ENCODE measurements at places on chromosomes 12 and 14. TPM values are rescaled to one million over a fixed set of nuclear protein-coding genes. Genes with fewer than 3 reads are reported as not detected.

DNA sequence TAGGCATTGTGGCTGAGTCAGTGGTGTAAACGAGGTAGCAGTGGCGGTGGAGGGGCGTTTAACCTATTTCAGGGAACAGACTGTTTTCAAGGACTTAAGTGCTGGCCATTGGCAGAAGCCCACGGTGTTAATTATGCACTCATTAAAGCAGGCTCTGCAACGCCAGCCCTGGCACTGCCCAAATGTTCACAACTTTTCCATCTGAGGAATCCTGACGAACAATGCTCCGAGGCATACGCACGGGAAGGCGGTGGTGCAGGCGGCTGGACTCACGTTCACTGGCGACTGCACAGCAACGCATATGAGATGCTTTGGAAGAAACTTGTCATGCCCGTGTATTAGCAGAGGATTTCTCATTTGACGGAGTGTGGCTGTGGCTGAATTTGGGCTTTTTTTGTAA lies 70.6 kb upstream of the SLC24A4 start:
- no peak for DNase-seq

DNA sequence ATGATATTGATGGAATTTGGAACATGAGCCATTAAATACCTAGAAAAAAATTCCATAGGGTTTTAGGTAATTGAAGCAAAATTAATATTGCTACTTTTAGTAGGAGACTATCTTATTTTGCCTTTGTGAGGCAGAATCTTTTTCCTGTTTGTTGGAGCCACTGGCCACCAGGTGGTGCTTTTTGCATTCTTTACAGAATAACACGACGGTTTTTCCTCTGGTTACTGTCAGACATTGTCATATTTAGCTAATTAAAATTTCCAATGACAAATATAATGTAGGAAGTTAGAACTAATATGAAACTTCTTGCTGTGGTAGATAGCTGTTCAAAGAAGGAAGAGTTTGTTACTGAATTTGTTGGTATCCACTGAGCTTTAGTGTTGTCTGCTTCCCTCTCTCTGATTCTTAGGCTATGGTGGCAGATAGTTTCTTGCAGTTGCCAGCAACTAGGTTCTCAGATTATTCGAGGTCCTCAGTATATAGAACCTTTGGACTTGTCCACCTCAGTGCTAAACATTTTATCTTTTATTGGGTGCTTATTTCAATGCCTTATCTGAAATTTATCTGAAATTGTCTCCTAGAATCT lies 25.7 kb downstream of the RAB21 start:
- DNase-seq, result peak; percentile 55

DNA sequence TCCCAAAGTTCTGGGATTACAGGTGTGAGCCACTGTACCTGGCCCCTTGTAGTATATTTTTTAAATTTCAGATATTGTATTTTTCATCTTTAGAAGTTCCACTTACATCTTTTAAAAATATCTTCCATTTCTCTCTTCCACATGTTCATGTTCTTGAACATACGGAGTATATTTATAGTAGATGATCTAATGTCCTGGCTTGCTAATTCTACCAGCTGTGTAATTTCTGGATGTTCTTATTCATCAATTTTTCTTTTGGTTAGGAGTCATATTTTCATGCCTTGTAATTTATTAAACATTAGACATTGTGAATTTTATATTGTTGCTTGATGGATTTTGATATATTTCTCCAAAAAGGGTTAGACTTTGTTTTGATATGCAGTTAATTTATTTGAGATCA lies 30.8 kb downstream of the NTN4 start:
- DNase-seq, result no peak

PRB2 gene
- total RNA-seq, result not detected

DNA sequence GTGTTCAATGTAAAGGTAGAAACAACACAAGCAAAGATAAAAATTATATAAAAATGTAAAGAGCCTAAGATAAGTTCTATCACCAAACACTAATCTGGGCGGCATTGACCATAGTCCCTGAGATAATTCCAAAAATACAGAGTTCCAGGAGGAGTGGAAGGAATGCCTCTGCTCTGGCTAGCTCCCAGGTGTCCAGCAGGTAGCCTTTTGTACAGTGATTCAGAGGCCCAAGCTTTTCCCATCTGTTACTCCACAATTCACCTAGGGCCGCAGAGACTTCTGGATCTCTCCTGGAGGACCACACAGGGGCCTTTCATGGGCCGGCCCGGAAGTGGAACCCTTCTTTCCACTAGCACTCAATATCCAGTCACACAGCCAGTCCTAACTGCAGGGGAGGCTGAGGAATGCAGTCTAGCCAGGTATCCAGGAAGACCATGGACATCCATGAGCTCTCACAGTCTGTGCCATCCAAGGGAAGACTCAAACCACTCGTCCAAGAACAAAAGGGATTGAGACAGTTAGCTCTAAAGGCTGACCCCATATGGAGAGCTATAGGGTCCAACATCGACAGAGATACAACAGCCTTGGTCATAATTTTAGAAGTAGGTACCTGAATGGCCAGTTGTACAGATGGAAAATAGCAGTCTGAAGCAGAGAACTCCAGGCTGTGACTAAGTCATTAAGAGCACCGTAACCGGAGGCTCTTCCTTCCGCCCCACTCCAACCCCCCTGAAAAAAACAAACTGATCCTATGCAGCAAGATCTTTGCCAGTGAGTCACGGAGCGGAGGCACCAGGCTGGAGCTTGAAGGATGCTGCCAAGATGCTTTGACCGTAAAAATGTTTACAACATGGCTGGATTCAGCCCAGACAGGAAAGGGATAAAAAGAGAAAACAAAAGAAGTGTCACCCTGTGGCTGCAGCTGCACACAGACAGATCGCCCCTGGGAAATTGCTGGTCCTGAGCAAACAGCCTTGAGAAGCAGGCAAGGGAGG lies 204.8 kb downstream of the NUAK1 start:
- DNase-seq, result no peak

DNA sequence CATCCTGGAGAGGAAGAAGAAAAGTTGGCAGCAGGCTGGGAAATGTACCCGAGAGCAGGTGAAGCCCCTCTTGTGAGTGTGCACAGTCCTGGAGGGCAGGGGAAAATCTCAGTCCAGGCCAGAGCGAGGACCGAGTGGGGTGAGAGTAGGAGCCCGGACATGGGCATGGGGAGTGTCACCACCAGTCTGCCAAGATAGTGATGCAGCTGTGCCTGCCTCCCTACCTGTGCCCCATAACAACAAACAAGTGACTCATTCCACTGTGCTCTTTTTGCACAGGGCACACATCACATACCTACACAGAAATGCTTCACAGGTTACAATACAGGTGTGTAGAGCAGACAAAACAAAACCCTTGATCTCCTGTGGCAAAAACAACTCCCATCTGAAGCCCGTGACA lies 205.9 kb upstream of the PELI2 start:
- DNase-seq, result no peak

DNA sequence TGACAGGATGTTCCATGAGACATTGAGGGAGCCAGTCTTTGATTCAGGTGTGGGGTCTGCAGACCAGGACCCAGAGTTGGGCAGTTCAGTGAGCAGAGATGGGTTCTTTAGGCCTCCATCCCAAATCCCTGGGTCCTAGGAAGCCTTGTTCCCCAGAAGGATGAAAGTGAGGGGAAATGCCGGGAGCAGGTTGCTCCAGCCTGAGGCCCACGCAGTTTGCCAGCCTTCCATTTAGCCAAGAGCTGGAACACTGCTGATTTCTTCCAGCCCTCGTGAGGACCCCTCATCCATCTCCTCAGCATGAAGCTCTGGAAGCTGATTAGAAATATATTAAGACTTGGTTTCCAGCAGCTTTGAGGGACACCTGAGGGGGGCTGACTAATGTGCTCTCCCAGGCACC lies 12.1 kb downstream of the C14orf132 start:
- DNase-seq, result no peak

DNA sequence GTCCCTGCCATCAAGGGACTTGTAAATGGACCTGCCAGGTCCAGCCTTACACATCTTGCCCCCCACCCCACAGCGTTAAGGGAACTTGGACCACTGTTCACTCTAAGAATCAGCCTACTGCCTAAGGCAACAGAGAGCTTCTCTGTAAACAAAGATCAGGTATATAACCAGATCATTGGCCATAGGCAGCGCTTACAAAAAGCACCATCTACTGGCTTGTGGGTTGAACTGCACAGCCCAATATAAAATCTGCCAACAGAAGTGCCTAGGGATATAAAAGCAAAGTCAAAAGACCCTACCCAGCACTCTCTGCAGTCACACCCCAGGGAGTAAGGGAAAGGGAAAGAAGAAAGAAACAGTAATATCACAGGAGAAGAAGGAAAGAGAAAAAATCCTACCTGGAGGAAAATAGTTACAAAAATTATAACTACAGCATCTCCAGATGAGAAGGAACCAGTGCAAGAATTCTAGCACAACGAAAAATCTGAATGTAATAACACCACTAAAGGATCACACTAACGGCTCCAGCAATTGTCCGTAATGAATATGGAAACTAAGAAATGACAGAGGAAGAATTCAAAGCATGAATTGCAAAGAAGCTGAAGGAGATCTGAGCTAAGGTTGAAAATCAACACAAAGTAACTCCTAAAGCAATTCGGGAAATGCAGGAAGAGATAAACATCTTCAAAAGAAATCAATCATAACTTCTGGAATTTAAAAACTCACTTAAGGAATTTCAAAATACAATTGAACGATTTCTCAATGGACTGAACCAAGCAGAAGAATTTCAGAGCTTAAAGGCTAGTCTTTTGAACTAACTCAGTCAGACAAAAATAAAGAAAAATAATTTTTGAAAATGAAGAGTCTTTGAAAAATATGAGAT lies 95.2 kb upstream of the PCED1B start:
- DNase-seq, result peak; percentile 49

DNA sequence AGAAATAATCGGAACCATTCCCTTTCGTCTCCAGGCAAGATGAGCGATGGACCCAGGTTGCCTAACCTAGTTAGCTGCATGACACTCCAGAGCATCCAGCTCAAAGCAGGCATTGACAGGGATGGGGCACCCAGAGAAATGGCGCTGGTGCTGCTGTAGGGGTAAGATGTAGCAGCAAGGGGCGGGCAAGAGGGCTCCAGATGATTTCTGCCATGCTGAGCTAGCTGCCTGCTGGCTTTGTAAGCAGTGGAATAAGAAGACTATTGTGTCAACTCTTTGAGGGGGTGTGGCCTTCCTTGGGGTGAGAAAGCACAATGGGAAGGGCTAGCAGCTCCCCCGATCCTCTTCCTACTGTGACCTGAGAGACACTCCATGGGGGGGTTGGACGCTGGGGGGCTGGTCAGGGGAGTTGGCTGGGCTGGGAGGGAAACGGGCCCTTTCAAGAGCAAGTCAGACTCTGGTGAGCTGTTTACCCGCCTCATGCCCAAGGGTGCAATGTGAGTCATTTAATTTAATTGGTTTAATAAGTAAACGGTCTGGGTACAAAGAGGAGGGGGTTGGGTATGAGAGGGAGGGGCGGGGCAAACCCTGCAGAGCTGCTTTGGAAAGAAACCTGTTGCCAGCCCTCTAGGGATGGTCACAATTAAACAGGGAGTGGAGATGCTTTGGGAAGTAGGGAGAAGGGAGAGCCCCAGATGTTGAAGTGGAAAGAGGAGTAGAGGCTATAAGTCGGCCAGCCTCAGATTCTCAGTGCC lies 50.5 kb downstream of the B4GALNT3 start:
- DNase-seq, result no peak

PHETA1 gene
- 2.7 TPM for total RNA-seq

DNA sequence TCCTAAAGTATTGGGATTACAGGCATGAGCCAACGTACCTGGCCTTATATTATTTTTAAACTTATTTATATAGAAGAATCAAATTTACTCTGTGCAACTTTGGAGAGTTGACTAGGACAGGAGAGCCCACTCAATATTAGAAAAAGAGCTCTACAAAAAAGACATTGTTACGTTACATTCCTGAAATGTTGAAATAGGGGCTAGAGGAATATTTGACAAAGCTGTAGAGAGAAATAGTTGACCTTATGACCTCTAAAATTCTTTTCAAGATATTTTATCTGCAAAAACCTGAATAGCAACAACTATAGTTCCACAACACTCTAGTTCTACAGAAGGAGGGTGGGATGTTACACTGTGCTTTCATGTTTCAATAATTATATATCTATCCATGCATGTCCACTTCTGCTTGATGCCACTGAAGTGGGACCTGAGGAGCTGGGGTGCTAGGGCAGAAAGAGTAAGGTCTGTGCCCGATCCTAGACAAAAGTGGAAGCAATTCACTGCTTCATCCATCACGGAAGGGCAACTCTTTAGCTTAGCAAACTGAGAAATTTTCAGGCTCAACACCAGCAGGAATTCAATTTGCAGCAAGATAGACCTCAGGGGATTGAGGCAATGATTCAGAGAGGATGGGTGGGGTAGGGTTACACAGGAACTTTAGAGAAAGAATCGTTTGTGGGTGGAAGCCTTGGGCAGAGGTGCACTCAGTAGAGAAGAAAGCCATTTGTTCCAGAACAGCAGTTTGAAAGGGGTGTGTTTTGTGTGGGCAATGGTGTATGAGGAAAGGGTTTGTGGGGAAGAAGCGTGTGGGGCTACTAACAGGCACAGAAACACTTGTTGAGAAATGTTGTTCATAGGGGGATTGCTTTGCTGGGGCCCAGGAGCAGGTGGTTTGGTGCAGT lies 16.0 kb upstream of the RNASE10 start:
- DNase-seq, result no peak

DPY19L2 gene
- total RNA-seq, result 0.32 TPM

- DNase-seq, result no peak
Observed at GRCh38 chr12:52182384-52182783, 9.4 kb downstream of the KRT80 start.

SVOP gene
- not detected for total RNA-seq

SOCS2 gene
- total RNA-seq, result not detected

Measured in OCI-LY7 (cell line).